ENCODE measurements at places on chromosomes 7 and 10. TPM values are rescaled to one million over a fixed set of nuclear protein-coding genes. Genes with fewer than 3 reads are reported as not detected.

The ASZ1 gene
- not detected for polyA plus RNA-seq

DNA sequence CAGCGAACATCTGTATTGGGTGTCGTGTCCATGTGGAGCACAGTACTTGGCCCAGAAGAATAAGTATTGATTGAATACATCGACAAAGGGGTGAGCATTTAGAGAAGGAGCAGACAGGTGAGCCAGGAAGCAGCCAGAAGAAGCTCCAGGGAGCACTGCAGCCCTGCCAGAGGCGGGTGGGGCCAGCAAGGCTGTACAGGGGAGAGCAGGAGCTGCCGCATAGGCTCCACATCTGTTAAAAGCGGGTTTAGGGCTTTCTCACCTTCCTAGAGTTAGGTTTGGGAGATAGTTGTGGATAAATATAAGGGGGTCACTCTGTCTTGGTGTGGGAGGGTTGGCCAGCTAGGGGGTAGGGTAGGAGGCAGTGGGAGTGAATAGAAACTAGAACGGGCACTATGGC lies 1.3 kb upstream of the CPA1 start:
- DNase-seq, result no peak

DNA sequence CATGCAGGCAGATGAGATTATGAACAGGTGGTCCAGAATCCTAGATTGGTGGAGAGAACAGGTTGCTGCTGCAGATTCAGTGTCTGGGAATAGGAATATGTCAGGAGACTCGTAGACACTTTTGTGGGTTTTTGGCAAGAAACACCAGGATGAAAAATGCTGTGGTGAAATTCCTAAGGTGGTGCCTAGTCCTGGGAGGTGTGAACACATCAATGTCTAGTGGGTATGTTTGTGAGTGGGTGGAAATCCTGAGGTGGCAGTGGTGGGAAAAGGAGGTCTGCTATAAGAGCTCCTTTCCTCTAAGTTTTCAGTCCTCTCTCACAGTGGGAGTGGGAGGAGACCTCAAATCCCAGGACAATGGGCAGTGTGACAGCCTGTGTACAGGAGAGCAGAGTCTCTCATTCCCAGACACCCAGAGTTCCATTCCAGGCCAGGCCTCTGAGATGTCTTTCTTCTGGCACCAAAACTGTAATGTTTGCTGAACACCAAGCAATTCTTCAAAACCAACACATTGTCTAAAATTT lies 5.1 kb downstream of the ERV3-1 start:
- no peak for DNase-seq

DNA sequence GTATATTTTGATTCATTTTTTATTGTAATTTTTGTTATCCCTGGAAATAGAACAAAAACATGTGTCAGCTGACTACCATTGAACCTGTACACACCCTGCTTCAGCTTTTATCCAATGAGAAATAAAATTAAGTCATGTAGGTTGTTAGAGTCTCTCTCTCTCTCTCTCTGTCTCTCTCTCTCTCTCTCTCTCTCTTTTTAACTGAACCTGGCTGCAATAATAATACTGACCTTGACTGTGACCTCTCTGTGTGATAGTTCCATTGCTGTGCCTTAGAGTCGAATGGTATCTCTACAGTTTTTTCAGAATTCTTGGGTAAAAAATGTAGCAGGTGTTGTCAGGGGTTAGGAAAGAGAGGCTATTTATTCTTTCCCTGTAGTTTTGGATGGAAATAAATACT lies 637.8 kb downstream of the CNTNAP2 start:
- DNase-seq, result no peak

DNA sequence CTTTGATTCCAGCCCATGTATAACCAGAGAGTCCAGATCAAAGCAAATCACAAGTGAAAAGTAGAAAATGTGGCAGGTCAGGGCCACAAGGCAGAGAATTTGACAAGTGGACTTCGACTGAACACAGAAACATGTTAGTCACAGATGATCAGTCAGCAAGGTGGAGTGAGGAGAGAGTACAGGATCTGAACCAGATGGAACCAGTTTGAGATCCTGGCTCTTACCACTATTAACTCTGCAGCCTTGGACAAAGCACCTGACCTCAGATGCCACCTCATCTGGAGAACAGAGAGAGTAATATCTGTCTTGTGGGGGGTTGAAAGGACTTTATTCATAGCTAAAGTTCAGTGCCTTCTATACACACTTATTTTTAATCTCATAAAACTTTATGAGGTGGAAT lies 4.4 kb downstream of the MRLN start:
- no peak for DNase-seq

GRCh38 chr7:129157651-129158050 lies 13.1 kb downstream of the TSPAN33 start:
- no peak for DNase-seq

GRCh38 chr10:60521974-60522405 lies 132.3 kb upstream of the ANK3 start:
- no peak for DNase-seq

- DNase-seq, result no peak
These were observed 37.2 kb downstream of the CLEC2L start for GRCh38 chr7:139560678-139561077.

DNA sequence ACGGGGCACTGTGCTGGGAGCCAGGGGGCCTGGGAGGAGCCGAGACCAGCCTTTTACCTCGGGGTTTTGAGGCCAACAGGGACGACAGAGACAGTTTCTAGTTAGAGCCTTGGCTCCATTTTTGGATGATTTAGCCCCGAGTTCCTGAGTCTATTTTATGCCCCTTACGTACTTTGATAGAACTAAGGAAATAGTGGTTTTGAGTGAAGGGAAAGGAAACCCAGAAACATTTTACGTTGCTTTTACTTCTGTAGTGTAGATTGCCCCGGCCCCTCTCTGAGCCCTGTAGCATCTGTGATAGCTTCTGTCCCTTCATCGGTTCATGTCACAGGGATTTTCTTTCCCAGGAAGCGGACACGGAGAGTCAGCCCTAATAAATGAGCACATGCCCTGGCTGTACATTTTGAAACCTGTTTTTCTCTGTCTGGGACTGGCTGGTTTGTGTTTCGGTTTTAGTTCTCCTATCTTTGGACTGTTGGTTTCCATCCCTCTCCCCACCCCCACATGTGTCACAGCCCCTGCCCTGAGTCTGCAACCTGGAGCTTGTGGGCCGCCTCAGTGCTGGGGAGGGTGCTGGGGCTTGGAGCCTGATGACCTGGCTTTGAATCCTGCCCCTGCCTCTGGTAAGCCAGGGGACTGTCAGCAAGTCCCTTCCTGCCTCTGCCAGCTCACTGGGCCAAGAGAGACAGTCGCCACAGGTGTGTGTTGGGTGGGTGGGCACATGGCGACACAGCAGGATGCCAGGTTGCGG lies 6.9 kb upstream of the ORAI2 start:
- no peak for DNase-seq

DNA sequence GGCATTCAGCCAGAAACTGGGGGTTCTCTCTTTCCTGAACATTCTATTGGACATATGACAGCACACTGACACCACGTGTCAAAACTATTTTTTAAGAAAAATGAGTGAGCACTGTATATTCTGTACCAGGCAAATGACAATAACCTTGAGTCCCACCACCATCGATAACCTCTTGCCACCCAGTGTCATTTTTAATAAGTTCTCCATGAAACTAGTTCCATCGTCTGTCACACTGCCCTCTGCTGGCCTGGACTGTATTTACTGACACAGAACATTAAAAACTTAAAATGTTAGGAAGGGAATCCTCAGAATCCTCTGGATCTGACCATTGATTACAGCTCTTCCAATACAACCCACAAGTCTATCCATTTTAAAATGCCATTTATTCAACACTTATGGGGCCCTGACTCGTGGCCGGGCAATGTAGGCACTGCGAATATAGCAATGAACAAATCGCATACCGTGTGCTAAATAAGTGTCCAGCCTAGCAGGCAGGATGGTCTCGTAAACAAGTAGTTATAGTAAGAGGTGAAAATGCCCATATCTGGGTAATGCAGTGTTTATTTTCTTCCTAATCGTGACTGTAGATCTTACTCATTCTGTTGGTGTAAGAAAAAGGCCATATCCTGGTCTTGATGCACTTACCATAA lies 35.9 kb upstream of the CACNB2 start:
- peak; percentile 75 for DNase-seq

DNA sequence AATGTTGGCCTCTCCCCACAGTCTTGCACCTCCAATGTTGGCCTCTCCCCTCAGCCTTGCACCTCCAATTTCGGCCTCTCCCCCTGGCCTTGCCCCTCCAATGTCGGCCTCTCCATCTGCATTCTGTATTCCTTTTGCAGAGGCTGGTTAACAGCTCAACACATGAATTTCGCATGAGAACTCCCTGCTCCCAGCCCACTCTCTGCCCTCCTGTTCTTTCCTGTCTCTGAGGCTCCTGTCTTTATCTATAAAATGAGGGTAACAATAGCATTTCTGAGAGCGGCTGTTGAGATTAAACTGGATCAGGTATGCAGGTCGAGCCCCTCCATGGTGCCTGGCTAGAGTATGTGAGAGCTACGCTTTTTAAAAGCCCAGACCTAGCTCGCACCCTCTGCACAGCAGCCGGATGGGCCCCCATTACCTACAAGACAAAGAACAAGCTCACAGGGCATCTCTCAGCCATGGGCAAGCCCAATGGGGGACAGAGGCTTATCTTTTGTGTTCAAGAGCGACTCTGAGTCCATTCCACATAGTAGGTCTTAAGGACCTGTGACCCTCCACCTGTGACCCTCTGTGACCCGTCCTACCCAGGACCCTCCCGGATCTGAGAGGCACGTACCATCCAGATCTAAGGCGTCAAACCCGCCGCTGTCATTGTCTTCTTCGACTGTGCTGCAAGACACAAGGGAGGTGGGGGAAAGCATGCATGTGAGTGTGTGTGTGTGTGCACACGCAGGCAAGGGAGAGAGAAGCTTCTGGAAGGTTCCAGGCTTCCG lies 82.2 kb upstream of the GNA12 start:
- DNase-seq, result no peak

Measured in H1 (cell line).